Activated T-cell treated with anti-CD3 and anti-CD28 coated beads, Interleukin-2, amount 50 U/mL, for 4 hours (primary cell): ENCODE measurements at places on chromosomes 4 and X. TPM values are rescaled to one million over a fixed set of nuclear protein-coding genes. Genes with fewer than 3 reads are reported as not detected.

GRCh38 chr4:161555689-161556660 is 607.8 kb downstream of the FSTL5 start:
- DNase-seq: no peak

IL9R gene
- 0.98 TPM for total RNA-seq

DNA sequence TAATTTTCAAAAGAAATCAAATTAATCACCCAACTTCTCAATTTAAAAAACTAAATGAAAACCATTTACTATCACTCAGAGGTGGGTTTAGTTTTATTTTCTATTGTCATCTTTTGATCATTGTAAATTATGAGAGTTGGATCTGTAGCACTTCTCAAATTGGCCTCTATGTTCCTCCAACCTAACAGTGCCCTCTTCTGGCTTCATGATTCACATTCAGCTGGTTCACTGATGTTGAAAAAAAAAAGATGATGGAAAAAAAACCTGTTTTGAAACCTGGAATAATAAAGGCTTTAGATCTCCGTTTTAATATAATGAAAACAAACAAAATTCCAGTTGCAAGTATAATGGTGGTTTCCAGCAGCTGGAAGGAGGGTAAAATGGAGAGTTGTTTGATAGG is 2.4 kb upstream of the NBDY start:
- DNase-seq: no peak

DNA sequence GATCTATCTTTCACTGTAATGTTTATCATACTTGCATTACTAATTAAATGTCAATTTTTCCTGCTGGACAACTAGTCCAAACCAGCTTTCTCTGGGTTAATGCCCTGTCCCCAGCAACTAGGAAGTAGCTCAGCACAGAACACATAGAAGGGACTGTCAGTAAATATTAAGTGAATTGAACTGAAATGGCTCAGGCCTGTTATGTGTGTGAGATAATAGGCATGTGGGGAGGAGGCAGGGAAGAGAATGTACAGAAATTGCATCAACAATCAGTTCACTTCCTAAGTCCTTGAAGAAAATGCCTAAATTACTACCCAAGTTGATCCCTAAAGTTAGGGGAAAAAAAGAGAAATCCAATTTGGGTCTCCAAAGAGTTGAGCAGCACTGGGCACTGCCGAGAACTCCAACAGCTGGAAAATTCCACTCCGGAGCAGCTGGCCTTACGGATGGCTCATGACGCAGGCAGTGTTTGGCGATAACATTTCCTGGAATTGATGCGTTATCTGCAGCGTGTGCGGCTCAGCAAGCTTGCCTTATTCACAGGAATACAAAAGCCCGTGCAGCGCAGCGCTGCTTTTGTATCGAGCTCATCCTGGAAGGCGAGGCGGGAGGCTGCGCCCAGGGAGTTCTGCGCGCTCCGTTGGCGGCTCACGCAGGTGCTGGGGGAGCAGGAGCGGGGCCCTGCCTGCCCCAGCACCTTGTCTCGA is 297.3 kb upstream of the LCORL start:
- no peak for DNase-seq

FGF5 gene
- total RNA-seq: not detected

TREX2 gene
- 2.4 TPM for total RNA-seq
